ENCODE measurements at places on chromosomes 13 and 19.

- peak; percentile 6 for DNase-seq
These were observed 44.9 kb downstream of the ESD start for GRCh38 chr13:46751811-46752635.

GRCh38 chr13:48162217-48162616, 67.3 kb upstream of the MED4 start:
- DNase-seq: no peak

GRCh38 chr19:16605553-16605994, 22.4 kb downstream of the MED26 start:
- DNase-seq: no peak

GRCh38 chr13:85371254-85371653, 428.0 kb downstream of the SLITRK6 start:
- DNase-seq: no peak

DNA sequence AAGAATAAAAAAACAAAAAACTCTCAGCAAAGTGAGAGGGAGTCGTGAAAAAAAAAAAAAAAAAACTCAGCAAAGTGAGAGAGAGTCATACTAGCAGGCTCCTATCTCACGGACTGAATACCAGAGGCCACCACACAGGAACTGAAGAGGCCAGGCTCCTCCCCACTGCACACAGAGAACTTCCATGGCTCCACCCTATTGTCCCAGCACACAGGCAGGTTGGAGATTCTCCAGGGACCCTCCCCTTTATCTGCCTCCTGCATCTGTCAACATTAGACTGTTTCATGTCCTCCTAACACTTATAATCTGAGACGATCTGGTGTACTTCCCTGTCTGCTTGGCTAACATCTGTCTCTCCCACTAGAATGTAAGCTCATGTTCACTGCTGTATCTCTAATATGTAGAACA, 37.0 kb upstream of the FARP1 start:
- DNase-seq: no peak

DNA sequence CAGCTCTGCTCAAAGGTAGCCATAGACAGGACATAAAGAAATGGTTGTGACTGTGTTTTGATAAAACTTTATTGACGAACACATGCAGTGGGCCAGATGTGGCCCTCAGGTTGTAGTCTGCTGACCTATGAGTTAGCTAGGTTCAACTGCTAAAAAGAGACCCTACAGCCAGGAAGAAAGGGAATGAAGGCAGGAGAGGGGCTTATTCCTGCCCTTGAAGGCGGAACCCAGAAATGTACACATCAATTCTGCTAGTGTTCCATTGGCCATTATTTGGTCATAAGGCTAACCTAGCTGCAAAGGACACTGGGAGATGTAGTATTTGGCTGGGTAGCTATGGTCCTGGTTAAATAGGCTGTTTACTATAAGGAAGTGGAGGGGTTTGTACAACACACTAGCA, 18.0 kb downstream of the APBA3 start:
- DNase-seq: no peak

GRCh38 chr19:16894080-16894479, 5.3 kb downstream of the F2RL3 start:
- DNase-seq: no peak

GRCh38 chr13:49403996-49404702, 39.7 kb downstream of the CAB39L start:
- no peak for DNase-seq

DNA sequence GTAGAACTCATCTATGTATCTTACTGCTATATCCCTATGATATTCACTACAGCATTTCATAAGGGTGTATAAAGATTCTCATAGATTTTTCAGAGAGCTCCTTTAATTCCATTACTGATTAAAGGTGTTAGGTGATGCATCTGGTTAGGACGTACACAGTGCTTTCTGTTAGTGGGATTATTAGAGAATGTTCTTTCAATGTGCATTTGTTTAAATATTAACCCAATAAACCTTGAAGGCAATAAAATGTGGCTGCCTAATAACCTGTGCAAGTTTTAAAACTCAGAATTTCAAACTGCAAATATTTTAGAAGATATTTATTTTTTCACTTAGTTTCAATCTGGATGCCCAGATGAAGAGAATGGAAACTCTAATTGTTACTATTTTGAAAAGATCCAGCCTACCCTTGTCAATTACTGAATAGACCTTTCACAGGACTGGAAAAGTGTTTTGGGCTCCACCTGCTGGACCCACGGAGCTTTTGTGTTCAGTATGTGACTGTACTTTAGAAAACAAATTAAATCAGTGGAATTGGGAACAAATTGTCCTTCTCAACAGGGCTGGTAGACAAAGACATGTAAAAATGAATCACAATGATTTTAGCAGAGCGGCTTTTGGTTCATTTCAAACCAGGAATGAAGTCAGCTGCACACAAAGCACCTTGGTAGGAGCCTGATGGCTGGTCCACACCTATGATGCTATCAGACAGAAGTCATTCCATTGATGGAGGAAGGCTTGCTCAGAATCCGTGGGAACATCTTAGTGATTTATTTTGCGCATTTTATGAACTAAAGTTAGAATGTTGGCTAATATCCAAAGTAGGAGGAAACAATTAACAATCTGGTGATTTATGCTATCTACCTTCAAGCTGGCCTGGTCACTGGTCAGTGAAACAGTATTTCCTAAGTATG, 89.4 kb upstream of the RAP2A start:
- DNase-seq: no peak

DNA sequence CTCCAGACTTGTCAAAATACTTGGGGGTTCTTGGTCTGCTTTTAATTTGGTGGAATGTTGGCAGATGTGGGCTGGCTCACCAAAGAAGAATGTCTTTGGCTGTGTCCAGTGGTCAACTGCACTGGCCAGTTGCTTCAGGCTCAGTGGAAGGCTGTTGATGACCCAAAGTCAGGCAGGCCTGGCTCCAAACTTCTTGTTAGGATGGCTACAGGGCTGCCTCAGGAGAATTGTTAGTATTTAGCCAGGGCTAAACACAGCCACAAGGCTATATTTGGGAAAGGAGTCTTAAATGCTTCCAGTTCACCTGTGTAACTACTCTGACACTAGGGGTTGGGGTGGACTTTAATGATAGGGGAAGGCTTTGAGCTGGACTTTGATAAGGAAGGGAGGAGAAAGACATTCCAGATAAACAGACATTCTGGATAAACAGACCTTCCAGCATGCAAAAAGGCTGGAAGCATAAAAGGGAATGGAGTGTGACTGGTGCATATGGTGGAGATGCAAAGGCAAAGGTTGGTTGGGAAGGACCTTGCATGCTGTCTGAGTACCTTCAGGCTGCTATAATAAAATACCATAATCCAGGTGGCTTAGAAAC, 116.8 kb downstream of the FOXO1 start:
- DNase-seq: no peak

GRCh38 chr13:26227166-26227971, 5.3 kb upstream of the RNF6 start:
- DNase-seq: no peak

GRCh38 chr13:111516712-111517640, 196.5 kb downstream of the TEX29 start:
- no peak for DNase-seq

DNA sequence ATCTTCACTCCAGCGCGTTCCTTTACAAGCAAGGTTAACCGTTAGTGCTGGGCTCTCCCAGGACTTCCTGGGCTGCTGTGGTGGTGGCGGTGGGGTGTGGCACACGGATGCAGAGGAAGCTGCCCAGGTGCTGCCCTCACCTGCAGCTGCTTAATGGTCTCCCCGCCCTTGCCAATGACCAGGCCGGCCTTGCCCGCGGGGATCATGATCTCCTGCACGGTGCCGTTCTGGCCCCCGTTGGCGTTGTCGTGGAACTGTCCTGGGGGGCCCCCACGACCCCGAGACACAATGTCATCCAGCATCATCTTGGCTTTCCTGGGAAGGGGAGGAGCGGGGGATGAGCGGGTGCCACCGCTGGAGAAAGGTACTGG, 6.1 kb downstream of the KHSRP start:
- no peak for DNase-seq

GRCh38 chr13:33132644-33133440, 116.6 kb downstream of the KL start:
- DNase-seq: no peak

GRCh38 chr13:42997381-42997780, 5.3 kb upstream of the EPSTI1 start:
- DNase-seq: no peak

DNA sequence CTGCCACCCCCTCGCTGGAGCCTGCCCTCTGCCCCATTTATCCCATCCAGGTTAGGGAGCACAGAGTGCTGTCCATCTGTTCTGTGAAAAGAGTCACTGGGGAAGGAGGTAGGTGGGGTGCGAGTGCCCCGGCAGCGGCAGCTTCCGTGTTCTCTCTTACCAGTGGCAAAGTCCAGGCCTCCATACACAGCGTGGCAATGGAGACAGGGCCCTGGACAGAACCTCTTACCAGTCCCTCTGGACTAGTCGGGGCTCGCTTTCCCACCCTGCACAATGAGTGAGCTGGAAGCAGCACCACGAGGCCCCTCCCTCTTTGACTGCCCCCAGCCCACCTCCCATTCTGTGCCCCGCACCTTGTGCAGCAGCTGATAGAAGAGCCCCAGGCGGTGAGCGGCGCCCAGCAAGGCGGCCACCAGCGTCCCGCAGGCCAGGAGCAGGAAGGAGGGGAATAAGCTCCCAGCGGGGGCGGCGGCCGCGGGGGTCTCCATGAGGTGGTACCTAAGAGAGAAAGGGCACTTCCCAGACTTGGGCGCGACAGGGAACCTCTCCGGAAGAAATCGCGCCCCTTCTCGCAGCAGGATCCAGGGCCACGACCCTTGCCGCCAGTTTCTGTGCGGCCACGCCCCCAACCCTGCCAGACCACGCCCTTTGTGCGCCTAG, 17.5 kb downstream of the SYDE1 start:
- DNase-seq: no peak

DNA sequence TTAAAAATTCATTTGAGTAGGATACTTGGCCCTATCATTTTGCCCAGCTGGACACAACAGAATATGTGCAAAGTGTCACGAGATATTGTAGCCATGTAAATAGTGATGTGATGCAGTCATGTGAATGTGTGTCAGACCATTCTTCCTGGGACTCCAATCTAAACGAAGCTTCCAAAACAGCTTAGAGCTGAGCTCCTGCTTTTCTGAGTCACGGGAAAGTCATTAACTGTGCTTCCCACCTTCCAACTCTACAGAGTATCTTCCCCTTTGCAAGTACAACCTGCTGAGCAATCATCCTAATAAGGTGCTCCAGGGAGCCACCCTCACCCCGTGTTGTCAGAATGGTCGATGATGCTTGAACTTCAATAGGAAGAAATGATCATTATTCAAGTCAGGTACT, 294.7 kb downstream of the MYO16 start:
- DNase-seq: no peak

GRCh38 chr13:76387566-76387965, 498.6 kb downstream of the KCTD12 start:
- no peak for DNase-seq

GRCh38 chr13:29703421-29703820, 107.9 kb upstream of the SLC7A1 start:
- DNase-seq: no peak

GRCh38 chr13:91078093-91078679, 269.3 kb upstream of the MIR17HG start:
- DNase-seq: no peak

DNA sequence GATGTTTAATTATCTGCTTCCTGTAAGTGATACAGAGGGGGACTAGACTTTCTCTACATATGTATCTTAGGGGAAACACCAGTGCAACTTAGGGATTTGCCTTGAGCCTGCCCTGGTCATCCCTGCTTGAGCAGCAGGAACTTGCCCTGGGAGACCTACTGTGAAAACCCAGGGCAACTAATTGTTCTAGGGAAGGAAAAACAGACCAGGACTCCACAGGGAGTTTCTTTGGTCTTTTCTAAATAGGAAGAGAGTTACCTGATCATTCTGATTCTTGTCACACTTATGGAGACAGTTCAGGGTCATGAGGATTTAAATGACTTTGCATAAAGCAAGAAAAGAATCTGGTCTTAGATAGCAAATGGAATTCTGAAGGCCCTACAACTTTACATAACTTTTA, 89.1 kb downstream of the WASF3 start:
- no peak for DNase-seq

- DNase-seq: no peak
These were observed 65.2 kb downstream of the RAP2A start for GRCh38 chr13:97499181-97499580.

- DNase-seq: no peak
These were observed 13.4 kb downstream of the MEIS3 start for GRCh38 chr19:47405854-47406417.

GRCh38 chr19:18848878-18849661, 17.3 kb downstream of the UPF1 start:
- DNase-seq: no peak

GRCh38 chr13:71712988-71713653, 153.9 kb downstream of the DACH1 start:
- no peak for DNase-seq

- DNase-seq: no peak
These were observed 3.8 kb downstream of the PPP1R12C start for GRCh38 chr19:55113570-55114039.

DNA sequence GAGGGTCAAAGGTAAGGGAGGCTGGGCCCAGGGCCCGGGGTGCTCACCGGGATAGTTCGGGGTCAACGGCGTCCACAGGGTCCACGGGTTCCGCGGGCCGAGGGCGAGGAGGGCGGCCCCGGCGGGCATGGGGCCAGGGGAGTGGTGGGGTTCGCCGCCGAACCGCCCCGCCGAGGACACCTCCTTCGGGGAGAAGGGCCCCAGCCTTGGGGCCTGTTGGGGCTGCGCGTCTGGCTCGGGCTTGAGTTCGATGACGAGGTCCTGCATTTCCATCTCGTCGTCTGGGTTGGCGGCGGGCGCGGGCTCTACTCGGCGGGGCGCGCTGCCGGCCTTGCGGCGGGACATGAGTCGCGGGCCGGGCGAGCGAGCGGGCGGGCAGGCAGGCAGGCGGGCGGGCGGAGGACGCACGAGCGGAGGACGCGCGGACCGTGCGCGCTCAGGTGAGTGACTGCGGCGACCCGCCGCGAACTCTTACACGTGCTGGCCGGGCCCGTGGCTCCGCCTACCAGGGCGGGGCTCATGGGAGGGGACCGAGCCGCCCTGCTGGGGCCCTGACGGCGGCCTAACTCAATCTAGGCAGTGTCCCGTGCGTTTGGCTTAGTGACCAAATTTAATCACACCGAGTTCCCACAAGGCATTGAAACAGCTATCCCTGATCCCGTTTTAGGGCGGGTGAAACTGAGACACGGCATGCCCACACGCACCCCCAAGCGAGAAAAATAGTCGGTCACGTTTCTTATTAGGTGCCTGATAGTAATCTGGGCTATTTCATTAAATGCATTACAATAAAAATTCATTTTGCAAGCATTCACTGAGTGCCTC, at the start of gene ZNF296:
Gene ZNF296 (minus strand): TSS at position 450 of the 822 bp plus-strand sequence. CDS start 105 bp downstream, at position 345.
- DNase-seq: peak; percentile 65

GRCh38 chr13:26255115-26255514, 1.2 kb downstream of the CDK8 start:
- no peak for DNase-seq

All from stimulated activated CD4-positive, alpha-beta T cell treated with anti-CD3 and anti-CD28 coated beads, Interleukin-1b, Interleukin-23, amount 100 ng/mL, for 4 hours (primary cell).